ENCODE measurements at places on chromosomes 4 and X.

- DNase-seq = no peak
Observed at GRCh38 chr4:76791479-76791878, 106.5 kb downstream of the SOWAHB start.

DNA sequence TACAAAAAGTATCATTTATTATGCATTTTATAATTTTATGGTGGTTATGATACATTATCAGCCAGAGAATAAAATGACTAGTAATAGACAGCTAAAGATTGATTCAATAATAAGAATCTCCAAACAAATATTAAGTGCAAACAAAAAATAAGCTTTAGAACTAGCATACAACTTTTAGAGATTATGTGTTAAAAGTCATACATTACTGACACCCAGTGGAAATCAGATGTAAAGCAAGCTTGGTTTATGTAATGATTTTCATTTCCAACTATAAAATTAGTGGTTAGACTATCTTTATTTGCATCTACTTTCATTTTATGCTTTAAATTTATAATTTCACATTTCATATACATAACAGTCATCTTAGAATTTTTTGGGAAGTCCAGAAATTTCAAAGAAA is 57.7 kb downstream of the IL13RA2 start:
- no peak for DNase-seq

- DNase-seq = no peak
Observed at GRCh38 chrX:116285501-116285900, 115.0 kb downstream of the AGTR2 start.

- DNase-seq = no peak
Observed at GRCh38 chrX:69102612-69103194, 62.5 kb downstream of the PJA1 start.

DNA sequence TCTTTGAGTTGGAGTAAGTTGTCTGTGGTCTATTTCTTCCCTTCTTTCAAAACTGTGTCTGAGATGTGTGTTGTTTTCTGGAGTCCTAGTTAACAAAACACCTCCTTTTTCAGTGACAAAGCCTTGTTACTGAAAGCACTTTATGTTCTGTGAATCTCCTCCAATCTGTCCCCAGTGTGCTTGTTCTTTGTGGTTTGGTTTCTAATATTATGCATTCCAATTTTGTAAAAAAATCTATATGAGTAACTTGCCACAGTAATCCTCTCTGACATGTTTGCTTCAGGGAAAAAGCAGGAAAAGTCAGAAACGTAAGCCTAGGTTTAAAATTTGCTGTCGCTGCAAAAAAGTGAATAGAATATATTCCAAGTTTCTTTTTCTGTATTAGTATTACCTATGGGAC is 12.4 kb downstream of the PRRG1 start:
- no peak for DNase-seq

DNA sequence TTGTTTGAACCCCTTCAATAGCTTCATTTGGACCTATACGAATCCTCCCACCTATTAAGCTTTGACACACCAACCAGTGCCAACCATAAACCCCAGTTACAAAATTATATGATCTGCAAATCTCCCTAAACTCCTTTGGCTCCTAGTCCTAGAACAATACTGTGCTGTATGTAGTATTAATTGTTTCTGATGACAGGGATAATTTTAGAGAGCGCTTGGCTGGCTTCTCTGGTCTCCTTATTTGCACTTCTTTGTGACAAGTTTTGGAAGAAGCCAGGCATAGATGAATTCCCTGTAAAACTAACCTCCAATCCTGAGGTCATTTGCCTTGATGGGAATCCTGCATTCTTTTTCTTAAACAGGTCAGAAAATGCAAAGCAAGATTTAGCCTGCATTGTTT is 433.0 kb downstream of the PPARGC1A start:
- DNase-seq = no peak

GRCh38 chrX:107678957-107679740 is 50.8 kb downstream of the PRPS1 start:
- DNase-seq = no peak

GRCh38 chrX:148310426-148311165 is 189.8 kb upstream of the AFF2 start:
- DNase-seq = no peak

DNA sequence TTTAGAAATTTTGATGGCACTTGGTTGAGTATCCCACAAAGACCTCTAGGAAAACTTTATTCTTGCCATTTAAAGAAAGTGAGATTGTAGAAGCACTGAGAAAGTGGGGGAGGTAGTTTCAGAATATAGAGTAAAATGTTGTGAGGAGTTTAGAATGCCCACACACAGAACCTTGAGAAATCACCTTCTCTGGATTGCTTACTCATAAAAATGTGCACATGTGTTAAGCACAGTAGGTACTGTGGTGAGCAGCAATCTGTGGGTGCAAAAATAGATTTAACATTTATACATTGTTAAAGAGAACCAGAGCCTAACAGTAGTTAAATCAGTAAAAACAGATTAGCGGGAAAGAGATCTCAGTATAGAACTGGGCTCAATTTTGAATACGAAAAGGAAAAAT is 201.2 kb upstream of the NWD2 start:
- DNase-seq = no peak

GRCh38 chr4:56971383-56971782 is 6.0 kb downstream of the NOA1 start:
- DNase-seq = no peak

DNA sequence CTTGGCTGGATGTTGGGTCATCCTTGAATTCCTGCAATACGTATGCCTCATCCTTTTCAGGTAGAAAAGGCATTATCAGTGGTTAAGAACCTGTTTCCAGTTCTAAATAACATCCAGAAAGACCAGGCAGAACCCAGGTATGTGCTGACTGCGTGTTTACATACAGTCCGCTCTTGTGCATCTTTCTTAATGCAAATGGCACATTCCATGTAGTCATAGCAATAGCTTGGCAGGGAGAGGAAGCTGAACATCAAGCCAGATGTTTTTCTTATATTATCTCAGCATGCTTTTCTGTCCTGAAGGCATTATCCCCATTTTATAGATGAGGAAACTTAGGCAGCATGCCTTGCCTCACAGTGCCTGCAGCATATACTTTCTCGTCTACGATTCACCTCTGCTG is 2.1 kb downstream of the DCLK2 start:
- DNase-seq = no peak

- no peak for DNase-seq
Observed at GRCh38 chrX:48472225-48472624, 2.2 kb upstream of the SLC38A5 start.

DNA sequence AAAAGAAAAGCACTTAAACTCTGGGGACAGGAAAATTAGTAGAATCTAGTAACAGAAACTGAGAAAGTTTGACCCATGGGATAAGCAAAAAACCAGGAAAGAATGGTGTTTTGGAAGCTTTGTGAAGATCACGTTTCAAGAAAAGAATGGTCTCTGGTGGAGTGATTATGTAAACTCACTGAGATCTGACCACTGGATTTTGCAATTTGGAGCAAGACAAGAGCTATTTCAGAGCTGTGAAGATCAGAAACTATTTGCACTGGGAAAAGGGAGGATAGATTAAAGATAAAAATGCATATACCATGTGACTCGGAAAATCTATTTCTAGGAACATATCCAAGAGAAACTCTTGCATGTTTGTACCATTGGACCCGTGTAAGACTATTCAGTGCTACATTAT is 4.3 kb downstream of the TMPRSS11D start:
- no peak for DNase-seq

GRCh38 chrX:83260288-83260687 is 247.8 kb upstream of the POU3F4 start:
- DNase-seq = no peak

GRCh38 chr4:184792950-184793555 is 32.7 kb downstream of the ACSL1 start:
- DNase-seq = peak; percentile 63

DNA sequence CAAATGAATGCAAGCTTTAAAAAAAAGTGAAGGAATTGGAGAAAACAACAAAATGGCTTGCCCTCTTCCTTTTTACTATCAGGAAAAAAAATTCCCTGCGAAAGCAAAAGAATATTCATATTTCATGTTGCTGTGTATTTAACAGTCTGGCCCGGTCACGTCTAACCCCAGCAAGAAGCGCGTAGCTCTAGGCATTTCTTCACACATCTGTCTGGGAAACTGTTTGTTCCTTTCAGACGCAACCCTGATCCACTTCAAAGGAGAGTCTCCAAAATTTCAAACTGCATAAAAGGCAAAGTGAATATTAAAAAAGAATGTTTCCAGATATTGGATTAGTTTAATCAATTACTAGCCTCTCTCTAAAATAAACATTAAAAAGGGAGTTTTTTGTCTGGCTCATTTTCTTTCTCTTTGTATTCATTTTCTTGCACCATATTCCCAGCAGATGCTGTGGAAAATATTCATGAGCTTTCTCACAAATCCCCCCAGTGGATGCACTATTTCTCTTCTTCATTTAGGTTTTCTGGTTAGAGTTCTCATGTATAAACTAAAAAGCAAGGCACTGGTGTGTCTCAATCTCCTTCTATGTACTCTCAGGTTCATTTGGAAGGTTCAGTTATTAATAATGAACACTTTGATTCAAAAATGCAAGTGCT is 145.3 kb downstream of the MID1 start:
- no peak for DNase-seq

GRCh38 chr4:7351014-7351413 is 83.7 kb downstream of the PSAPL1 start:
- no peak for DNase-seq

DNA sequence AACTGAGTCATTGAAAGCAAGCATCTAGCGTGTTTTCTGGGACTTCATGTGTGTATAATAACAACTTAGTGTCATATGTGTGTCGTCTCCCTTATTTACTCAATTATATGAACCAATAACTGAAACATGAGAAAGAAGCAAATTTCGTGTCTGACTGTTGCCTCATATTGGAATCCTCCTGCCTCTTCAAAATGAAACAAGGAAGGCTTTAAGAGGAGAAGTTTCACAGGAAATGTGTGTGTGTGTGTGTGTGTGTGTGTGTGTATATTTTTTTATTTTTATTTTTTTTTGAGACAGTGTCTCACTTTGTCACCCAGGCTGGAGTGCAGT is 145.8 kb upstream of the SFRP2 start:
- no peak for DNase-seq

- DNase-seq = no peak
Observed at GRCh38 chrX:129599499-129599898, 55.3 kb downstream of the APLN start.

DNA sequence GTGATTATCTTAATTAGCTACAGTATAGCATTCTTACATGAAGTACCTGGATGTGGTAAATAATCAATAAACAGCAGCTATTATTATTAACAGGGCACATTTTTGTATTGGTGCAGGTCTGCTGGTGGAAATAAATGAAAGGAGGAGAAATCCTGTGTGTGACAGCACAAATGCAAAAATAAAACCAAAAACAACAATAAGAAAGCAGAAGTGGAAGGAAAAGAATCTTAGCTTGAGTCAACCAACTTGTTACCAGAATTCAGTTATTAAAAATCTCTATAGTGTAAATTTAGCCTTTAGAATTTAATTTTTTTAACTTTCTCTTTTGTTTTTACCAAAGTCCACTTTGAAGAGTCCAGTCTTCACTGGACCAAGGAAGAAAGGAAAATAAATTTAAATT is 63.1 kb upstream of the LSM6 start:
- no peak for DNase-seq

GRCh38 chr4:37771771-37772170 is 54.7 kb upstream of the PGM2 start:
- DNase-seq = no peak

GRCh38 chr4:53563824-53564223 is 27.5 kb downstream of the LNX1 start:
- no peak for DNase-seq
